D721Med (cell line): ENCODE measurements at places on chromosomes 7 and 10.
A peak's percentile ranks its signal among the peaks of the same experiment; 100 is the strongest.

- no peak for DNase-seq
Observed at GRCh38 chr10:66505003-66505657, 420.7 kb upstream of the LRRTM3 start.

- DNase-seq, result no peak
Observed at GRCh38 chr7:36490419-36490830, 100.8 kb downstream of the ANLN start.

DNA sequence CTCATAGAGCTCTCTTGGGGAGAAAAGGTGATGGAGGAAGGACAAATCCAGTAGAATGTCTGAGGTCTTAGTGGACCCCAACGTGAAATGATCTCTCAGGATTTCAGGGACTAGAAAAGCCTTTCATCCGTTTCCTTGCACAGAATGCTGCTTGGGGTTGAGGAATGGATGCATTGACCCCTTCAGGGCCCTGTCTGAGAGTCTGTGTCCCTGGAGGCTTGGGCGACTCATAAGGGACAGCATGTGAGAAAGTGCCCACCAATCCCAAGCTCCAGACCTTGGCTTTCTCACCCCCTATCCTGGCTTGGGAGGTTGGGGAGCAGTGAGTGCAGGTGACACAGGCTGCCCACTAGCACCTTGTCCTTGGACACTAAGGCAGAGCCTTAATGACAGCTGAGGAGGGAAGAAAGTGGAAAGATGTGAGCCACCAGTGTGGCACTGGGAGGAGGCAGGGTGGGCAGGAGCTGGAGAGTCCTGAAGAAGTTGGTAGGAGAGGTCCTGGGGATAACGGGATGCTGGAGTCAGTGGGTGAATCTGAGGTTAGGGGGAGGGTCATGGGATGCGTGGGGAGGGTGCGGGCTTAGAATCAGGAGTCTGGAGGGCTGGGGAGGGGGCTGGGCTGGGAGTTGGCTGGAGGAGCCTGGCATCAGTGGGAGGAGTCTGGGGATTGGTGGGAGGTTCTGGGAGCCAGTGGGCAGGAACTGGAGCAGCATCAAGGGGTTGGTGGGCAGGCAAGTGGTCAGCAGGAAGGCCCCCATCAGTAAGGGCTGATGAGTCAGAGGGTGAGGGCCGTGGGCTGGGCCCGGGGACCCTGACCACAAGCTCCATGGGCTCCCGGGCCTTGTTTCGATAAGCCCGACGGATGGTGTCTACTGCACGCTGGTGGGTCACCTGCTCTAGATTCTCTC lies 8.6 kb downstream of the LZTS2 start:
- no peak for DNase-seq

DNA sequence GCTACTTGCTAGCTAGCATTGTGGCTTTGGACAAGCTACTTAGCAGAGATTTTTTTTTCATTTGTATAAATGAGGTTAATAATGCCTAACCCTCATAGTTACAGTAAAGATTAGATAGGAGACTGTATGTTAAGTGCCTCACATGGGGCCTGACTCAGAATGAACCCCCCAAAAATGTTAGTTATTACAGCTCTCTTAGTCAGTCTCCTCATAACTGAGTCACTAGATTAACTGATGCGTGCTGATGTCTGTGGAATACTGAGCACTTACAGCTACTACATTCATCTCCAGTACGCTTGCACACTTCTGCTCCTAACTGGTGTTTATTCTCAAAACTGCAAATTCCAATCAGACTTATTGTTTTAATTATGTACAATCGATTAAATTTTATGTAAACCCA lies 315.3 kb downstream of the SNX13 start:
- DNase-seq, result no peak

GRCh38 chr10:78761311-78761781 lies 307.4 kb upstream of the ZMIZ1 start:
- DNase-seq, result no peak

DNA sequence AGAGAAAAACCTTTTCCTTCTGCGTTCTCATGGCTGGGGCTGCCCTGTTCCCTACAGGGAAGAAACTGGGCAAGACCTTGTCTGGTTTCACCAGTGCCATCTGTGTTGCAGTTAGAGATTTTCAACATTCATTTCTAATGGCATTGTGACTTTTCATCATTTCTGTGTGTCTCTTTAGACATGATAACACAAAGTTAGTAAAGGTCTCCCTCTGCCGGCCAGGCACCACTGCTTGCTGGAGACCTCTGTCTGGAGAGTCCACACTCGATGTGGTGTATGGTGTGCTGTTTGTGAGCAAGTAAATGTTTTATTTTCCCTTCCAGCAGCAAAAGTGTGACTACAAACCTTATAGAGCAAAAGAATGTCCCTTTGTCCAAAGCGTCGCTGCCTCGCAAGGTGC lies 213.5 kb downstream of the PAXIP1 start:
- no peak for DNase-seq

DNA sequence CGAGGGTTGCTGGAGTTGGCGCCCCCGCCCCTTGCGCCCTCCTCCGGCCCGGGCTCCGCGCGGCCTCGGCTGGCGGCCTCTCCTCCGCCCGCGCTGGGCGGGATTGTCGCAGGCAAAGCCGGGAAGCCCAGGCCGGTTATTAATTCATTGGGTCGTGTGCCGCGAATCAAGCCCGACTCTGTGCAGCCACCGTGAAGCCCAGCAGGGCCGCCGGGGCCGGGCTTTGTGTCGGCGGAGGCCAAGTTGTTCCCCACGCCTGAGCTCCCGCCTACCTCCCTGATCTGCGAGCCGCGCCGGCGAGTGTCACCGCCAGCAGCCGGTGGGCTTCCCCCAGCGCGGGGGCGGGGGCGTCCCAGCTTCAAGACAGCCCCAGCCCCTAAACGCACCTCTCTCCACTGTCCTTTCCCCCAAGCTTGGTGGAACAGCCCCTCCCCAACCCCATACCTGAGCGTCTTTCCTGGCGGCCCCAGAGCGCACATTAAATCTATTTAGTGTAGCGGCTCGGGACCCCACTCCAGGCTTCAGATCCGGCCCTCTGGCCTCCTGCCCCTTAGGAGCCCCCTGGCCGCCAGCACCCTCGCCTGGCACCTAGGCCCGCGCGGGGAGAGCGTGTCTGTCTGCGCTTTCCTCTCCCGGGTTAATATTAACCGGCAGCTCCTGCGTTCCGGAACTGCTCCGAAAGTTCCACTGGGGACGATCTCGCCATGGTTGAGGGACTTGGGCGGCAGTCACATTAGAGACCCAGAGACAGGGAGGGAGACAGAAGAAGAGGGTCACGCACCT lies 3.5 kb downstream of the SHH start:
- DNase-seq, result no peak

- no peak for DNase-seq
Observed at GRCh38 chr10:124792998-124793352, 1.3 kb upstream of the EEF1AKMT2 start.

DNA sequence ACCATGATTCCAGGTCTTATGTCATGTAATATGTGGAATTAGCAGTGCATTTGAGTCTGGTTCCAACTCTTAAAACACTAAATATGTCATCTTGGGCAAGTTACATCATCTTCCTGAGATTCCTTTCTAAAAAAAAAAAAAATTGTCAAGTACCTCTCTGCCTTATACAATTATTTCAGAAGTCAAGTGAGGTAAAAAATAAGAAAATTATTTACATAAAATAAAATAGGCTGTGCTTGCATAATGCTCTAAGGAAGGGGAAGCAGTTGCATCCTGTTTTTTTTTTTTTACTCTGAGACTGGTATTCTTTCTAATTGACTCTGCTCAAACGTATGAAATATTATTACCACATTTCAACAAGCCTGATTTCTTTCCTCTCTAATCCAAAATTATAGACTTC lies 55.1 kb upstream of the SEMA3A start:
- DNase-seq, result no peak

DNA sequence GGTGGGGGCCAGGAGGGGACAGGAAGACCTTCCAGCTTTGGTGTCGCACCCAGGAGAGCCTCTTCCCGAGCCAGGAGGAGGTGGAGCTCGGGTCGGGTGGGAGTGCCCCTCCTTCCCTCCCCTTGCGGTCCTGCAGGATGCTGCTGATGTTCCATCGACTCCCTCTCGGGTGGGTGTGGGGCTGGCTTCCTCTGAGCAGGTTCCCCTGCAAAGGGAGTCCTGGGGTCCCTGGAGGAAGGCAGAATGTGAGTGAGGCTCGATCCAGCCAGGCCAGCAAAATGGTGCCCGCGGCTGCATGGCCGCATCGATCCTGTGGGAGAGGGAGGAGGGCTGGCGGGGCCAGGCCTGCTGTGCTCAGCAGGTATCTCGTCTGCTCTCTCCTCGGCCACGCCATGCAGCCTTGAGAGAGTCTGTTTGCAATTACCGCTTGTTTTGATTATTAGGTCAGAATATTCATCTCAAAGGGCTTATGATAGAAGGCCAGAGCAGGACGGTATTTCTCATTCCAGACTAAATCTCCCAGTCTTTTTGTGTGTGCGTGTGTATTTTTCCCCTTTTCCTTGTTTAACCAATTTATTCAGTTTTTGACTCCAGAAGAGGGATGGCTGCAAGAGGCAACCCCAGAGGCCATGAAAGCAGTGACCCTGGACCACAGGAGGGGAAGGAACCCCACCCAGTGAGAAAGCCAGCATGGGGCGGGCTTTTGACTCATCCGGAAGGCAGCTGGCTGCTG lies 137.3 kb upstream of the ZMIZ1 start:
- DNase-seq, result no peak

GRCh38 chr10:111076682-111077478 lies at the start of gene ADRA2A:
Gene ADRA2A, plus strand, starts transcription at chr10:111077029. Its CDS starts 968 bp downstream, at chr10:111077997.
- peak; percentile 46 for DNase-seq

DNA sequence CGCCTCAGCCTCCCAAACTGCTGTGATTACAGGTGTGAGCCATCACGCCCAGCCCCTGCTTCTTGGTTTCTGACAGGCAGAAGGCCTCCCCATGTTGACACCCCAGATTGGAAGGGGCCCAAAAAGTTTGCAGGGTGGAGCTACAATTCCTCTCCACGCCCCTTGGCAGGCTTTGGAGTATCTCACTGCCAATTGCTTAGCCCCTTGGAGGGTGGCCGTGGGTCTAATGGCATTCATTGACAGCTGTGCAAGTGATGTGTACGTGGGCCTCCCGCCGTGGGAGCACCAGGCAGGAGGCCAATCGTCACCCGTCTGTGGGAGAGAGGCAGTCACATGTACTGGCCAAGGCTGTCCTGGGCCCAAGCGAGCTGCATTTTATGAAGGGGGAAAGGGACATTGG lies 73.7 kb upstream of the PPIF start:
- no peak for DNase-seq

- DNase-seq, result no peak
Observed at GRCh38 chr10:35895331-35895730, 253.2 kb upstream of the FZD8 start.
